ENCODE measurements at places on chromosomes 4 and X.

DNA sequence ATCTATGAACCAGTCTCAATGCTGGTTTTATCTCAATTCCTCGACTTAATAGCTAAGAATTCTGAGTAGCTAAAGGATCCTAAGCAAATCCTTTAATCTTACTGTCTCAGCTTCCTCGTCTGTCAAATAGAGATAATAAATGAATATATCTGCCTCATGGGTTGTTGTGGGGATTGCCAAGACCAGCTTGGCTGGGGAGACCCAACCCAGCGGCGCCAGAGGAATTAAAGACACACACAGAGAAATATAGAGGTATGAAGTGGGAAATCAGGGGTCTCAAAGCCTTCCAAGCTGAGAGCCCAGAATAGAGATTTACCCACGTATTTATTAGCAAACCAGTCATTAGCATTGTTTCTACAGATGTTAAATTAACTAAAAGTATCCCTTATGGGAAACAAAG, 41.9 kb downstream of the SLC34A2 start:
- no peaks in the 10 kb centered on the region for H3K4me1 ChIP-seq
- H3K4me3 ChIP-seq, result no peak overlapping the region
- H3K27ac ChIP-seq, result no peak overlapping the region
- H3K36me3 ChIP-seq, result no peaks in the 10 kb centered on the region

GRCh38 chr4:1815997-1816860, 23.1 kb downstream of the FGFR3 start:
- H3K36me3 ChIP-seq, result no peaks in the 10 kb centered on the region
- DNase-seq, result peak; percentile 75
- no peak overlapping the region for H3K27ac ChIP-seq
- H3K4me3 ChIP-seq, result no peak overlapping the region

- no peaks in the 10 kb centered on the region for H3K27me3 ChIP-seq
- H3K36me3 ChIP-seq, result no peaks in the 10 kb centered on the region
- peak overlapping the region; percentile 89 for H3K27ac ChIP-seq
- DNase-seq, result no peak
Observed at GRCh38 chr4:145735347-145735675, 55.4 kb downstream of the C4orf51 start.

DNA sequence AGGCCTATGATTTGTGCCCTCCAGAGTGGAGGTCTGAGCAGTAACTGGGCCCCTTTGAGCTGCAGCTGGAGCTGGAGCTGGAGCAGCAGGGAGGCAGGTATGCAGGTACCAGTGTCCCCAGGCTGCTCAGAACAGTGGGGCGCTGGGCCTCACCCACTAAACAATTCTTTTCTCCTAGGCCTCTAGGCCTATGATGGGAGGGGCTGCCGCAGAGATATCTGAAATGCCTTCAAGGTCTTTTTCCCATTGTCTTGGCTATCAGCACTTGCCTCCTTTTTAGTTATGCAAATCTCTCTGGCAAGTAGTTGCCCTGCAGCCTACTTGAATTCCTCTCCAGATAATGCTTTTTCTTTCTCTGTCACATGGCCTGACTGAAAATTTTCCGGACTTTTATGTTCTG, 79.7 kb upstream of the OTUD4 start:
- no peaks in the 10 kb centered on the region for H3K4me1 ChIP-seq
- H3K36me3 ChIP-seq, result no peaks in the 10 kb centered on the region
- no peak overlapping the region for H3K4me3 ChIP-seq
- no peaks in the 10 kb centered on the region for H3K27me3 ChIP-seq

DNA sequence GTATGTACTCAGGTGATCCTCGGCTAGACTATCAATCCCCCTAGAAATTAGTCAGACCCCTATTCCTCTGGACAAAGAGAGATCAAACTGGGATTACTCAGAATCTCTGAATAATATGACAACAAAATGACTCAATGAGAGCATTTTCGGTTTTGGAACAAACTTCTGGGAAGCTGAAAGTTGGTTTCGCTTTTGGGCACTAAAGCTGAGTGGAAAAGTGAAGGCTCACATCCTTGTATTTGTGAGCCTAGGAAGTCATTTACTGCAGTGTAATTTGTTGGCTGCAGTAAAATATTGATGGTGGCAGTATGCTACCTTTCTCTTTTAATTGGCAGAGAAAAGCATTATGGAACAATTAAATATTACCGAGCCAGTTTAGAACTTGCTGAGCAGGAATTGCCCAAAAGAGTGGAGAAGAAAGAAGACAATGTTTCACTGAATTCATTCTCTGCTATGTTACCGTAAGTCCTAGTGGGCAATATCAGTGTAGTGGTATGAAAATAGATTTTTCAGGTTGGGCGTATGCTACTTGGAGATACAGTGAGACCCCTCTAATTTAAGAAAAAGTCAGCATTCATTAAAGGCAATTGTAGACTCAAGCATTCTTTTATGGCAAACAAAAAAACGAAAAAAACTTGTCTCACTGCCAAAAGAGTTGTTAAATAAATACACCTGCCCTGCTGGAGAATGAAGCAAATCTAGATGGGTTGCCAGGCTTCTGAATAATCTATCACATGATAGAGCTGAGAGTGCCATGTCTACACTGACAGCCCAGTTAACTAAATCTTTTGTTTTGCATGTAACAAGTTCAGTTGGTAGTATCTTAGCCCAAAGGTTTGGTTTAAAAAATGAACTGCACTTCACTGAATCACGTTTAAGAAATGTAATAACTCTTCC, 69.6 kb downstream of the AGTR2 start:
- H3K27me3 ChIP-seq, result peaks cover 8% of the 10 kb centered on the region
- no peaks in the 10 kb centered on the region for H3K36me3 ChIP-seq
- no peak overlapping the region for H3K4me3 ChIP-seq
- peak overlapping the region; percentile 66 for H3K27ac ChIP-seq
- DNase-seq, result peak; percentile 17

- no peak for DNase-seq
- H3K27ac ChIP-seq, result no peak overlapping the region
- no peaks in the 10 kb centered on the region for H3K4me1 ChIP-seq
- no peak overlapping the region for H3K4me3 ChIP-seq
Observed at GRCh38 chr4:4792466-4792865, 67.0 kb upstream of the MSX1 start.

GRCh38 chr4:12724510-12724909, 759.6 kb downstream of the RAB28 start:
- H3K4me1 ChIP-seq, result no peaks in the 10 kb centered on the region
- no peaks in the 10 kb centered on the region for H3K27me3 ChIP-seq
- H3K36me3 ChIP-seq, result no peaks in the 10 kb centered on the region
- DNase-seq, result no peak

DNA sequence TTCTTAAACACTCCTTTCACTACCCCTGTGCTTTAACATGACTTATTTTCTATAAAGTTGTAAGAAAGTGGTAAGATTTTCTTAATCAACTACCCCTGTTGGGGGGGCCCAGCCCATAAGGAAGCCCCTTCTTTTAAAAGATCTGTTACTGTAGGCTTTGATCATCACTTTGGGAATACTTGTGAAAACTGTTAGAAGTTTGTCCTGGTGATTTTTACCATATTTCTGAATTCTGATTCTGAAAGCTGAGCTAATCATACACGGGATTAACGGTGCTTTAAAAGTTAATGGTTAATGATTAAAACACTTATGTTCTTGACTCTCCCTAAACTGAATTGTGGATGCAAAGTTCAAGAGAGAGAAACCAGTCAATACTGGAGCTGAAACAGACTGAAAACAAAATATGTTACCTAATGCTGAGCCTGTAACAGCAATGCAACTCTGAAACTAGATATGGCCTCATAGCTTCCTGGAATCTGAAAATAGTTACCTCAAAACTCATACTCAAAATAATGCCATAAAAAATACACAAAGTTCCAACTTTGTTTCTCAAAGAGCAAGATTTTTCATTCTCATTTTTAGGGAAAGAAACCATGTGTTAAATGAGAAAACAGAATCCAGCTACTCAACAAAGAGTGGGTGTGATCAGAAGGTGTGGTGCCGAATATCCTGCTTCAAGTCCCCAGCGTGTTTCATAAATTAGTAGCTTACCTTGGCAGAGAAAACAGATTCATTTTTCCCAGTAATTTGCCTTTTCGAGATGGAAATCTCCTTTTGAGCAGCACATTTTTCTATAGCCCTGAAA, 31.6 kb downstream of the ADH7 start:
- H3K4me3 ChIP-seq, result no peak overlapping the region
- DNase-seq, result no peak
- H3K36me3 ChIP-seq, result no peaks in the 10 kb centered on the region

GRCh38 chr4:38154252-38154651, 194.1 kb downstream of the PTTG2 start:
- no peaks in the 10 kb centered on the region for H3K36me3 ChIP-seq
- H3K27me3 ChIP-seq, result no peaks in the 10 kb centered on the region
- H3K27ac ChIP-seq, result peak overlapping the region; percentile 43
- no peak for DNase-seq
- no peak overlapping the region for H3K4me3 ChIP-seq

DNA sequence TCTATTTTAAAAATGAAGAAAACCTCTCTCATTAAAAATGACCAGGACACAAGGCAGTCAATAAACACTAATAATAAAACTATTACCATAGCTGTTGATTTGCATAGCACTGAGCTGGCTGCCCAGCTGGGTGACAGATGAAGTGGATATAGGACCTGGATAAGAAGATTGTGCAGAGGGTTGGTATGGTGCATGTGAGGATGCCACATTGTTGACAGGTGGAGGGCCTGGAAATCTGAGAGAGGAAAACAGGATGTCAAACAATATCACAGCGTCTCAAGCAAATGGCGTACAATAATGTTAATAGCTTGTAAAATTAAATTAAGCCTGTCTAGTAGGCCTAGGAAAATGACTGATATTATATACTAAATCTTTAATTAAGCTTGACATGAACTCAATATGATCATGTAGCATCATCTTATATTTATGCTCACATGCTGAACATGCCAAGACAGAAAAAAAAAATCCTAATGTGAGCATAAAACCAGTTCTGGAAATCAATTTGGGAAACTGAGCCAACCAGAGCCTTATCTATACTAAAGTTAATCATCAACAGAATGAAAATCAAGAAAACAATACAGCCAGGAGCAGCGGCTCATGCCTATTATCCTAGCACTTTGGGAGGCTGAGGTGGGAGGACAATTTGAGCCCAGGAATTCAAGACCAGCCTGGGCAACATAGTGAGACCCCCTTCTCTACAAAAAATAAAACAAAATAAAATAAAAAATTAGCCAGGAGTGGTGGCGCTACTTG, 18.6 kb downstream of the SEC24D start:
- peaks cover 65% of the 10 kb centered on the region for H3K36me3 ChIP-seq
- H3K4me3 ChIP-seq, result no peak overlapping the region
- no peaks in the 10 kb centered on the region for H3K27me3 ChIP-seq
- no peak overlapping the region for H3K27ac ChIP-seq

Measured in left lung (tissue), 14 donors.